Activated CD8-positive, alpha-beta memory T cell treated with anti-CD3 and anti-CD28 coated beads for 1 hour (primary cell): ENCODE measurements at places on chromosomes 2 and 18.

DNA sequence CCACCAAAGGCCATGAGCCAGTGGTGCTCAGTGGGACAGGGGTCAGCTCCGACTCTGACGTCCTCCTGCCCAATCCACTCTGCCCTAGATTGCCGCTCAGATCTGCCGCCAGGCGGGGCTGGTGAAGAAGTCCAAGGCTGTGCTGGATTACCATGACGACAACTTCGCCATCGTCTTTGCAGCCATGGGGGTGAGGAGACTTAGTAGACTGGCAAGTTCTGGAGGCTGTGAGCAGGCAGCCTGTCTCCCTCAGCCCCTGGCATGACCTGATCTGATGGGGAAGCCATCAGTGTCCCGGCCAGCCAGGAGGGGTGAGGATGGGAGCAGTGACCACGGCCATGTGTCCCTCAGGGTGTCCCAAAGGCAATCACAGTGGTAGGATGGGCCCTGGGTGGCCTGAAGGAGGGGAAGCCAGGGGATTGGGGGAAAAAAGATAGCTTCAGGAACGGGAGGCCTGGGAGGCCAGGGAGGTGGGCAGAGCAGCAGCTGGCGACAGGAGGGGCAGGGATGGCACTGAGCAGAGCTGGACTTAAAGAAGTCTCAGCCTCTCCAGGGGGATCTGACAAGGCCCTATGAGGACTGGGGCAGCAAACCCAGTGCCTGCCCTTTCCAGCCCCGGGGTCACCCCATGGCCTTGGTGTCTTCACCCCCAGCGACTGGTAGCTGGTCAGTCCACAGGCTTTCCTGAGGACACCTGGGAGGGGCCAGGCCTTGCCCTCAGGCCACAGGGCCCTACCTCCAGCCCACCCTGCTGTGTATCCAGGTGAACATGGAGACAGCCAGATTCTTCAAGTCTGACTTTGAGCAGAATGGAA, 17.4 kb upstream of the ANKRD53 start:
- DNase-seq = no peak

- no peak for DNase-seq
These were observed 67.1 kb downstream of the RAB31 start for GRCh38 chr18:9775178-9775577.

GRCh38 chr2:198756166-198756565, 701.6 kb downstream of the SATB2 start:
- no peak for DNase-seq

GRCh38 chr2:163210430-163210918, 371.9 kb upstream of the KCNH7 start:
- DNase-seq = no peak

GRCh38 chr2:10909050-10909995, 2.4 kb upstream of the KCNF1 start:
- no peak for DNase-seq

DNA sequence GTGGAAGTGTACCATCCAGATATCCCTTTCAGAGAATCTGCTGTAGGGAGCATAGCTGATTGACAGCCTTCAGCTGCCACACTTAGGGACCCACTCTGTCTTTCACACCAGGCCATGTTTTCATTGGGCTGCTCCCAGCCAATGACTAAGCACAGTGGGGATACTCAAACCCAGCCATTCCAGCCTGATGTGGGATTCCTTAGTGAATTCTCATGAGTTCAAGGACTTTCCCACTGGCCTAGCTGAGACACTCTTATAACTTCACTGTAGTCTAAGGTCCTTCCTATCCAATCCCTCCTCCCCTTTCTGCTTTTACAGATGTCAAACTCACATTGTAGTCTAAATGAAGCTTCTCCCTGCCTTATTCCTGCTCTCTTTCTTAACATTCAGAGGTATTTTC, 201.2 kb downstream of the PIK3C3 start:
- no peak for DNase-seq

GRCh38 chr2:131567891-131568290, 40.2 kb downstream of the CCDC74A start:
- no peak for DNase-seq
